ENCODE measurements at places on chromosomes 1 and 21.

DNA sequence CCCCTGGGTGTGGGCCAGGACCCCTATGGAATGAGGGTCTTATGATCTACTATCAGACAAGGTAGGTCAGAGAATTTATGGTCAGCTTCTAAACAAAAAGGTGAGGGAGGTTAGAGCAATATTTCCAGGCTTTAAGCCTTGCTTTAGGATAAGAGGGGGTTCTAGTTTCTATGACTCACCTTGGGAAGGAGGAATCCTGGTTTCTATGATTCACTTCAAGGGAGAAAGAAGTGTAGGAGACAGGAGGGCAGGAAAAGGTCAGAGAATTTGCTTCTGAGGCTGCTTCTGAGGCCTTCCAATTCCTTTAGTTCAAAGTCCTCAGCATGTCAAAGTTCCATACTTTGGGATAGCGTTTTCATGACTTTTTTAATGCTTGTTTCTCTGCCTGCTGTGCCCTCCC lies 35.2 kb downstream of the RGL1 start:
- no peak for DNase-seq

DNA sequence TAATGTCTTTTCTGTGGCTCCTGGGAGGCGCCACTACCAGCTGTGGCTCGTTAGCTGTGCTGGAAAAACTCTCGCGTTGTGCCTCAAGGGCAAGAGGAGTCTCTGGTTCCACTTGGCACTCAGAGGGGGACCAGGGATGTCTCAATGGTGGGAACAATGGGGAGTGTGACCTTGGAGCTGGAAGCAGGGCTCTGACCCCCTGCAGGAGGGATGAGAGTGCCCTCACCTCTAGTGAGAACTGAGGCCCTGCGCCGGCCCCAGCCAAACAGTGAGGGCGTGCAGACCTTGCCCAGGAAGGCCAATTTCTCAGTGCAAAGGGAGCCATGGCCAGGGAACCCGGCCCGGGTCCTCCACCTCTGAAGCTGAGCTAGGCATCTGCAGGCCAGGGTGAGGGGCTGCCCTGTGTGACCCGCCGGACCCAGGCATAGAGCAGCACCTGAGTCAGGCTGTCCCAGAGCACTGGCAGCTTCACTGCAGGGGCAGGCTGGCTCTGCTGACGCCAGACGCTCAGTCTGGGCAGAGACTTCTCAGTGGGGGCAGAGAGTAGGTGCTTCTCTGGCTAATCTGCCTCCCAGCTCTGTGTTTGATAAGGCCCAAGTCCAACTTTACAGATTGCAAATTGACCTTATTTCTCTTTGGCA lies 1.8 kb downstream of the RD3 start:
- no peak for DNase-seq

- DNase-seq: no peak
These were observed 76.6 kb downstream of the FAM78B start for GRCh38 chr1:166090244-166090643.

- DNase-seq: no peak
These were observed 395.4 kb downstream of the KIF26B start for GRCh38 chr1:245549996-245550719.

DNA sequence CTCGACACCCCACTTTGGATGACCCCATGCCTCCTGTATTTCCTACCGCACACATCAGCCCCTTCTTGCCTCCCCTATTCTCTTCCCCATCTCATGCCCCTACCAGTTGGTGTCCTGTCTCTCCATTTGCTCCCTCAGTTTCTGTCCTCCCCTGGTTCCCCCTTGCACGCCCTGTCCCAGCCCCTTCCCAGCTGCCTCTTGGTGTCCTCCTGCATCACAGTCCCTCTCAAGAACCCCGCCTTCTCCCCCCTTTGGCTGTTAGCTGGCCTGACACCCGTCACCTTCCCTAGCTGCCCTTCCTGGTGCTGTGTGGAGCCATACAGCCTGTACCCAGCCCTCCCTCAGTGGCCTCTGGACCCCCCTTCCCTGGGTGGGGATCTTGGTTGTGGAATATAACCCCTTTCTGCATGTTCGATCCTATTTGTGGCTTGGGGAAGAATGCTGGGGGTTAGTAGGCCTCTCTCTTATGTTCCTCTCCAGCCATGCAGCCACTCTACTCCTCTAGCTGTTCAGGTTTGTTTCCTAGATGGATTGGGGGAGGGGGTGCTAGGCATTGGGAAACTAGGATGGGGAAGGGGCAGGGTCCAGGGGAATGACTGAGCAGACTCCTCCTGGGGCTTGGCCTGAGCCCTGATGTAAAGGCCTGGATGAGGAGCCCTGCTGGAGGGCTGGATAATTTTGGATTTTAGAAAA lies 41.4 kb upstream of the NFASC start:
- DNase-seq: no peak

DNA sequence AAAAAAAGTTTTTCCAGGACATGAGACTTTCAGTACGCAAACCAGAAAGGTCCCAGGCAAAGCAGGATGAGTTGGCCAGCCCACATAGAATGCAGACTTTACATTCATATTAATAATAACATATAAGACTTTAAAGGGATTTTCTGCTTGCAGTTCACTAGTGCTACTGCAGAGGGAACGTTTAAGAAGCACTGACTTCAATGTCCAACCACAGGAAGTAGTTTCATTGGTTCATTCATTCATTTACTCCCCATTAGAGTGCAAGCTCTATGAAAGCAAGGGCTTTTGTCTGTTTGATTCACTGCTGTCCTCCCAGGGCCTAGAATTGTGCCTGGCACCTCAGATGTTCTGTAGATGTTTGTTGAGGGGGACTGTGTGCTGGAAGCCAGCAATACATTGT lies 11.8 kb upstream of the SERINC2 start:
- no peak for DNase-seq

GRCh38 chr1:75328691-75329090 lies 194.5 kb downstream of the LHX8 start:
- DNase-seq: no peak

GRCh38 chr1:236808564-236809130 lies 13.6 kb downstream of the MTR start:
- no peak for DNase-seq

DNA sequence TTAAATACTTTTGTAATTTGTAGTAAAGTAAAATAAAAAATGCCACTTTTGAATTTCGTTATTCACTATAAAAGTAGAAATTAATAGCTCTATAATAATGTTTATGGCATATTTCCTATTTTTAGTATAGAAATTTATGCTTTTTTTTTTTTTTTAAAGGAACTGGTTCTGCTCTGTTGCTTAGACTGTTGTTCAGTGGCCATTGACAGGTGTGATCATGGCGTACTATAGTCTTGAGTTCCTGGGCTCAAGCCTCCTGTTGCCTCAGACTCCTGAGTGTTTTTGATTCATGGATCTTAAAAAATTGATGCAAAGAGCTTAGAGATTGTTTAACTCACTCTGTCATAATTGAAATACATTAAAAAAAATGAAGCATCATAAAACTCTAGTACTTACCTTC lies 53.6 kb downstream of the RPS6KC1 start:
- no peak for DNase-seq

DNA sequence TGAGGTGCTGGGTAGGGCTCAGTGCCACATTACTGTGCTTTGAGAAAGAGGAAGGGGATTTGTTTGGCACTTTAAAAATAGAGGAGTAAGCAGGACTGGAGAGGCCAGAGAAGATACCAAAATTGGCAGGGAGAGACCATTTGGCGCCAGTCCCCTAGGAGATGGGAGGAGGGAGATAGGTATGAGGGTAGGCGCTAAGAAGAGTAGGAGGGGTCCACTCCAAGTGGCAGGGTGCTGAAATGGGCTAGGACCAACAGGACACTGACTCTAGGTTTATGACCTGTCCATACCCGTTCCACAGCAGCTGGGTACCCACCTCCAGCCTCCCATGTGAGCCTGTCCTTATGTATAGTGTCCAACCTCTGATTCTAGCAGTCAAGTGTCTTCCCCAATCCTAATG lies 1.0 kb upstream of the CRTC2 start:
- DNase-seq: no peak

DNA sequence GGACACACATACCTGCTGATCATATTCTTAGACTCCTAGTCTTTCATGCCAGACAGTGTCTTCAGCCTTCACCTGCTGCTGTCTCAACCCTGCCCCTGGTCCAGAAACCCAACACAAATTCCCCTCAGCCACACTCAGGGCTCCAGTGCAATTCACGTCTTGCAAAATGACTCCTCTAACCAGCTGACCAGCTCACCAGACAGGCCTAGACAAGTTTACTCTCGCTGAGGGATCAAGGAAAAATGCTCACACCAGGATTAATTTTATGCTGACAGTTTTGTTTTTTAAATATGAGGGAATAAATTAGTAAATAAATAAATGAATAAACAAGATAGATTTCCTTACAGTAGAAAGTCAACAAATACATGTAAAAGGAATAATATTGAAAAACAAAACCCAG lies 28.5 kb downstream of the CCDC185 start:
- DNase-seq: peak; percentile 41

GRCh38 chr1:221012120-221012519 lies 132.9 kb downstream of the HLX start:
- no peak for DNase-seq

DNA sequence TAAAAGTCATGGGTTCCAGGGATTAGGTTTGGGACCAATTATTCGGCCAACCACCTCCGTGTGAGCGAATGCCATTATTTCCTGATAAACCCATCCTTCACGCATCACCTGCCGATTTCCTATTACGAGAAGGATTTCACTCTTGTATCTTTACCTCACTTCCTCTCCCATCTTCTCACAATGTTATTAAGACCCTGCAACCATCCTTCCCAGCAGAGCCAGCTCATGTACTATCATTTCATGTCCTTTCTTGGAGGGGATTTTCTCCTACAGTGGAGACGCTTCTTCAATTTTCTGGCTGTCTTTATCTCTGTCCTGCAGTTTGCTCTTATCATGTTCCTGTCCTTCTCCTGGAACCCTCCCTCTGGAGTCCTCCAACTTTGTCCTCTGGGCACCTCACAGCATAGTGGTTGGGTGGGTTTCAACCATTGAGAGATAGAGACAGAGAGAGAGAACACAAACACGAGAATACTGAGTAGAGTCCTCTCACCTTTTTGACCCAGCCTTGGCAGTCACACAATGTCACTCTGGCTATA lies 192.2 kb downstream of the DYRK1A start:
- DNase-seq: no peak

DNA sequence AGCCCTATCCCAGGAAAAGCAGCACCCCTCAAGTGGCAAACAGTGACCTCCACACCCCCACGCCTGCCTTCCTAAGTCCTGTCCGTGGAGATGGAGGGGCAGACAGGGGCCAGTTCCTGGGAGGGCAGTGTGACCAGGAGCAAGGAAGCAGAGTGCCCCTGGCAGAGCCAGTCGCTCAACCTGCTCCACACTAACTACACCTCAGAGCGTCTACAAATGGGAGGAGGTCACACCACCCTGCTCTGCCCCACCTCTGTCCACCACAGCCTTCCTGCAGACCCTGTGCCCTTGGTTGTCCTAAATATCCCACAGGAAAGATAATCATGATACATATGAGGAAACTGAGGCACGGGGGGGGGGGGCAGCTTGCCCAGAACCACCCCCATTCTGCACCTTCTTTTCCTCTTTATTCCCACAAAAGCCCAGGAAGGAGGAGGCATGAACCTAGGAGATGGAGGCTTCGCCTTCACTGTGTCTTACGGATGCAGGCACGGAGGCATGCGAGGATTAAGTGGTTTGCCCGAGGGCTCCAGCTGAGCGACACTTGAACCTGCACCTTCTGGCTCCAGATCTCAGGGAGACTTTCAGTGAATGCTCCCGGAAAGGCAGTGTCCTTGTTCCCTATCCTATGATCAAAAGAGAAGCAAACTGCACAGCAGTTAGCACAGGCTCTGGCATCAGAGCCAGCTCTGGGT lies 42.7 kb upstream of the SELENON start:
- no peak for DNase-seq

- no peak for DNase-seq
These were observed 6.3 kb upstream of the RGS13 start for GRCh38 chr1:192629612-192630011.

- DNase-seq: no peak
These were observed 16.0 kb downstream of the ELOA start for GRCh38 chr1:23759277-23759676.

GRCh38 chr21:41360072-41360821 lies 1.6 kb upstream of the MX2 start:
- DNase-seq: no peak

- DNase-seq: no peak
These were observed 96.3 kb upstream of the ST6GALNAC5 start for GRCh38 chr1:76770979-76771378.

GRCh38 chr1:178724728-178725465 lies at the start of gene RALGPS2:
Gene RALGPS2, plus strand, starts transcription at chr1:178725244. Its CDS starts 51,521 bp downstream, at chr1:178776765.
- peak; percentile 66 for DNase-seq

Measured in Caco-2 (cell line).